ENCODE measurements at places on chromosomes 5 and 9.

GRCh38 chr5:91028499-91028956 is 354.6 kb downstream of the ARRDC3 start:
- no peak for DNase-seq

DNA sequence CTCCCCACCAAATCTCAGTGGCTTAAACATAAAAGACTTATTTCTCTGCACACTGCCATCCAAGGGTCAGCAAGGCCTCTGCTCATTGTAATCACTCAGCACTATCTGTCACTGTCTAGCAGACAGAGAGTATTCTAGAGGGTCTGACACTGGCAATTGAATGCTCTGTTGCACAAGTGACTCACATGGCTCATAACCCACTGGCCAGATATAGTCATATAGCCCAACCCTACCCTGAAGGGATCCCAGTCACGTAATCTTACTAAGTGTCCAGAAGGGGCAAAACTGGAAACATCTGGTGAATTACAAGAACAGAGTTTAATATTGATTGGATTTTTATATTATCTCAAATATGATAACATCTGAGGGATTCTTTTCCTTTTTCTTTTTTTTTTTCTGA is 80.7 kb downstream of the TSSK1B start:
- DNase-seq: no peak

DNA sequence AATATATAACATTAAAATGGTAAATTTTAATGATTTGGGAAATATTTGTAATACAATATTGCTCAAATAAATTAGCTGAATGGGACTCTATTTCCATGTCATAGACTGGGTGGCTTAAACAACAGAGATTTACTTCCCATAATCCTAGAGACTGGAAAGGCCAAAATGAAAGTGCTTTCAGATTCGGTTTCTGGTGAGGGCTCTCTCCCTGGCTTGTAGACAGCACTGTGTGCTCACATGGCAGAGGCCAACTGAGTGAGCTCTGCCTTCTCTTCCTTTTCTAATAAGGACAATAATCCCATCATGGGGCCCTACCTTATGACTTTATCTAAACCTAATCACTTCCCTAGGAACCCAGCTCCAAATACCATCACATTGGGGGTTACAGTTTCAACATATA is 196.2 kb downstream of the MARCHF11 start:
- DNase-seq: no peak

DNA sequence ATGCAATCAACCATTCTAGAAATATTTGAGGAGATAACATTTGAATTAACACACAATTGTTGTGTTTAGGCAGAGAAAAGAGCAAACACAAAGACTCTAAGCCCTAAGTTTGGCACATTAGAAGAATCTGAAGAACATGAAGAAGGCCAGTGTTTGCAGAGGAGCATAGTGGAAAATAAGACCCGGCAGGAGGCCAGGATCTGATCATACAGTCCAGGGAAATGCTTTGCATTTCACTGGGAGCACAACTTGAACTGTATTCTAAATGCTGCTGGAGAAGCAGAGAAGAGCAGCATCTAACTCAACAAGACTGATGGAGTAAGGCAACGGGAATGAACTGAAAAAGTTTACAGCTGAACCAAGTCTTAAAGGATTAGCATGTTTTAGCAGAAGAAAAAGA is 463.4 kb downstream of the ZNF608 start:
- no peak for DNase-seq

- DNase-seq: no peak
Measured at GRCh38 chr5:168303393-168304025, 12.1 kb downstream of the WWC1 start.

GRCh38 chr9:127066060-127066850 is 56.2 kb downstream of the ANGPTL2 start:
- no peak for DNase-seq

DNA sequence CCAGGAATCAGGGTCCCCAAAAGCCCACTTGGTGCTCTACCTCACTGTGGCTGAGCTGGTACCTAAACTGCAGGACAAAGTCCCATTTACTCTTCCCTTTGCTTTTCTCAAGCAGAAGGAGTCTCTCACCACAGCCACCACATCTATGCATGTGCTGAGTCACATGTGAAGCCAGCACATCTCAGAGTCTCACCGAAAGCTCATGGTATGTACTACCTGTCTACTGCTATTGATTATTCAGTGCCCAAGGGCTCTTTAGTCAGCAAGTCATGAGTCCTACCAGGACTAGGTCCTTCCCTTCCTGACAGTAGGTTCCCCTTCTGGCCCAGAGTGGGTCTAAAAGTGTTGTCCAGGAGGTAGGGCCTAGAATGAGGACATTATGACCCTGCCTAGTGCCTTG is 130.7 kb upstream of the NTRK2 start:
- DNase-seq: no peak

DNA sequence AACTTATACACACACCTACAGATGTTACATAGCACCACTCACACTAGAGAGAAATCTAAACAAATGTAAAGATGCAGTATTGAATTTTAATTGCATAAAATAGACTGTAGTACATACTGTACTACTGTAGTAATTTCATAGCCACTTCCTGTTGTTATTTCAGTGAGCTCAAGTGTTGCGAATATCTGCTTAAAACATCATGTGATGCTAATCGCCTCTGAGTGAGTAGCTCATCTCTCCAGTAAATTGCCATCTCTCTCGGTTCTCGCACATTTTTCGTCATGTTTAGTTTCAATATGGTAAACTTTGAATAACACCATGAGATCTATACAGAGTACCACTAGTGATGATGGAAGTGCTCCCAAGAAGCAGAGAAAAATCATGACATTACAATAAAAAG is 22.0 kb upstream of the ARHGEF28 start:
- no peak for DNase-seq

GRCh38 chr5:39547553-39548154 is 122.9 kb upstream of the DAB2 start:
- no peak for DNase-seq

- no peak for DNase-seq
Measured at GRCh38 chr5:178495706-178496105, 94.5 kb downstream of the COL23A1 start.

DNA sequence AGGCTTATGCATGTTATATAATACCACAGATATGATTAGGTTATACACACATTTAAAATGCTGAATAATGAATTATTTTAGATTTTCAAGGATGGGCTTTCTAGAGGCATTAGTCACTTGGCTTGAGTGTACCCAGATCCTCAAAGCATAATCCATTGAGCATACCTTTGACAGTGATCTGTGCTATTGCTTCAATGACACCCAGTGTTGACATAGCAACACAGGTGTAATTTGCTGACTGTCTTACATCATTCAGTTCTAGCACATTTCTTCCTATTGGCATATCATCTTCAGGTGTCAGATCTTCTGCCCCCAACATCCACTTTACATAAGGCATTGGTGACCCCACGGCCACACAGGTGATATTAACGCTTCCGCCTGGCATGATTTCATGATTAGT is 721.5 kb upstream of the DMAC1 start:
- DNase-seq: no peak

DNA sequence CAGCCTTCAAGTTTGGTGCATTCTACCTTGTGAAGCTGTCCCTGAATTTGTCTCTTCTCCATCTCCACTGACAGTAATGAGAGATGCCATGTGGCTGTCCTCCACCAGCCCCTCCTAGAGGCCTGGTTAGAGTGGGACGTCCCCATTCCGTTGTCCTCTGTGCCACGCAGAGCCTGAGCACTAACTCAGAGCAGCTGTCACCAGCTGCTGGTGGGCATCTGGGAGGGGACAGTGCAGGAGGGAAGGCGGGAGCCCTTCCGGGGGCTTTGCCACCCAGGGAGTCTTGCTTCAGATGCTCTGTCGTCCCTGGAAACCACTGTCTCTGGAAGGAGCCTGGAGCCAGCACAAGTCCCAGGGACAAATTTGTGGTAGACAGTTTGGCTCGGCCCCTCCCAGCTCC is 78.6 kb downstream of the PDZD2 start:
- no peak for DNase-seq

GRCh38 chr9:114461468-114461867 is 43.8 kb downstream of the WHRN start:
- DNase-seq: no peak

Data from GM18507 (cell line).